Right renal pelvis (tissue), 4 donors: ENCODE measurements at places on chromosomes 3 and 15.

GRCh38 chr15:82647045-82647834, at the start of gene CPEB1:
CPEB1 (minus strand) TSS chr15:82647363; CDS start chr15:82628459, 18,904 bp downstream.
- no peak for DNase-seq

GRCh38 chr3:17802950-17803349, 60.5 kb upstream of the TBC1D5 start:
- no peak for DNase-seq

DNA sequence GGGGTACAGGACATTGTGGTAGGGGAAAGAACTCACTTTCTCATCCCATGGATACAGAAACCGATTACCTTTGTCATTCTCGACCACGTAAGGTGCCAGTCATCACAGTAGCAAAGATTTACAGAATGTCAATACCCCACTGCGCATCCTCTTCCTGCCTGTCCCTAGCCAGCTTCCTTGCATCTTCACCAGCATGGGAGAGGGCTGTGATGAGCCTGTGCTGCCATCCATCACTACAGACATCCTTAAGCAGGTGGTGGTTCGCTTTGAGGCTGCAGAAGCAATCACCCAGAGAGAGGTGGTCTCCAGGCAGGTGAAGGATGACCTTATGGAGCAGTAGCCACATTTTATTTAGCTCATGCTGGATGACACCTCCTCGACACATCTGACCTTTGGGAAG, 23.3 kb upstream of the ARIH1 start:
- DNase-seq = no peak

- no peak for DNase-seq
Measured at GRCh38 chr15:52086011-52086786, 26.4 kb downstream of the BCL2L10 start.

GRCh38 chr3:150150633-150151032, 179.9 kb upstream of the PFN2 start:
- no peak for DNase-seq

DNA sequence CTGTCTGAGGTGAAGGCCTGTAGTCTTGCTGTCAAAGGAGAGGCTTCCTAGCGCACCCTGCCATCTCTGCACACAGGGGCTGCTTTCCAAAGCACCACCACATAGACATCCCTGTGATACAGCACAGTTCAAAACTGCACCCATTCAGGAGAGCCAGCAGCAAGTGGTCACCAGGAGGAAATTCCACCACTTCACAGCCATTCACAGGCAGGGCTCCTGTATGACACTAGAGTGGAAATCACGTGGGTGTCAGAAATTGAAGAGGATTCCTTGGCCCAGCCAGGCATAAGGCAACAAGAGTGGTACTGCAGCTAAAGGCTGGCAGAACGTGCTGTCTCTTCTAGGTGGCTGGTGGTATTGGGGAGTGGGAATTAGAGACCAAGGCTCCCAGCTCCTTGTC, 102.8 kb downstream of the RFTN1 start:
- DNase-seq = no peak

DNA sequence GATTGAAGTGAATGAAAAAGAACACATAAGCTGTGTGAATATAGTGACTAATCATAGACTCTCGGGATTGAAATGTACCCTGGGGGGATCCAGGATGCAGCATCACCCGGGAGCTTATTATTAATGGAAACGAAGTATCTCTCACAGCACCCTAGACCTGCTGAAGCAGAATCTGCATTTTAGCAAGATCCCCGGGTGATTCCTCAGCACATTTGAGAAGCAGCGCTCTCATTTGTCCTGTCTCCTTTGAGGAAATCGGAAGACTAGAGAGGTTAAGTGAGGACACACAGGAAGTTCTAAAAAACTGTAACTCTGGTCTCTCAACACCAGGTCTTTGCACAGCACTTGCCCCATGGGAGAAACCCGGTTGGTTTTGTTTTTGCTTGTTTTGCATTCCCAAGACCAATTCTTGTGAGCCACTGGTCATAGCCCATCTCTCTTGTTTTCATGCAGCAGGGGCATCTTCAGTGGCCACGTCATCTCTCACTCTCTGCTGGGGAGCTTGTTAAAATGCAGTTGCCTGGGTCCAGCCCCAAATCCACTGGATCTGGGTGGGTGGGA, 30.2 kb downstream of the ZNF710 start:
- DNase-seq = no peak

DNA sequence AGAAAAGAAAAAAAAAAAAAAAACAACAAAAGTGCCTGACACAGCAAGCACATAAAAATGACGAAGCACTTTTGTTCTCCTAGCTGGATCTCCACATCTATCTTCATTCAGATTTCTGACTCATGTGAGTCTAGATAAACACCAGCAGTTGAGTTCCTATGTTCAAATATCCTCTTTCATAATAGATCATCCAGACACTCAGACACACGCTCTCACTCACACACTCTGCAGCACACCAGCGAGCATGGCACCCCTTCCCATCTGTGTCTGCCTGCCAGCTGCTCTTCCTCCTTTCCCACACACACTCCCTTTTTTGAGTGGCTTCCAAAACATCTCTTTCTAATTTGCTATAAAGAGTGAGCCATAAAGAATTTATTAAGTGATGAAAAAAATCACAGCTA, 19.8 kb upstream of the CELF6 start:
- peak; percentile 42 for DNase-seq

- DNase-seq = no peak
Measured at GRCh38 chr15:93372208-93372864, 283.3 kb upstream of the RGMA start.

DNA sequence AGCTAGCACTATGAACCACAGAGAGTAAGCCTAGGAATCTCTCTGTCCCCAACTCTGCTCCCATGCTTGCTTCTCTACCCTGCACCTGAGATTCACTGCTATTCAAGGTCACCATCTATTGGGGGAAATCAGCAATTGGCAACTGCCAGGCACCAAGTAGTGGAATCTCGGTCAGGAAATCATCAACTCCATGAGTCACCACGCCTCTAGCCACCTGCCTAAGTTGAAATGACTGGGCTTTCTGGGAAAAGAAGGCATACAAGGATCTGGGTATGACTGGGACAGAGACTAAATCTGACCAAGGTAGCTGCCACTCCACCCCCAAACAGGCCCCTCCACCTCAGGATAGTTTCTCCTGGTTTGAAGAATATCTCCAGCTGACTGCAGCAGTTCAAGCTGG, 464.1 kb upstream of the CBLB start:
- no peak for DNase-seq

GRCh38 chr15:90432253-90432652, 44.2 kb downstream of the IQGAP1 start:
- DNase-seq = no peak

GRCh38 chr3:69458803-69459365, 73.0 kb upstream of the FRMD4B start:
- DNase-seq = no peak

- DNase-seq = no peak
Measured at GRCh38 chr3:158233791-158234190, 123.9 kb downstream of the RSRC1 start.

- DNase-seq = no peak
Measured at GRCh38 chr3:138389841-138390581, 41.6 kb downstream of the MRAS start.

- DNase-seq = no peak
Measured at GRCh38 chr15:81284256-81285031, 39.5 kb downstream of the STARD5 start.

DNA sequence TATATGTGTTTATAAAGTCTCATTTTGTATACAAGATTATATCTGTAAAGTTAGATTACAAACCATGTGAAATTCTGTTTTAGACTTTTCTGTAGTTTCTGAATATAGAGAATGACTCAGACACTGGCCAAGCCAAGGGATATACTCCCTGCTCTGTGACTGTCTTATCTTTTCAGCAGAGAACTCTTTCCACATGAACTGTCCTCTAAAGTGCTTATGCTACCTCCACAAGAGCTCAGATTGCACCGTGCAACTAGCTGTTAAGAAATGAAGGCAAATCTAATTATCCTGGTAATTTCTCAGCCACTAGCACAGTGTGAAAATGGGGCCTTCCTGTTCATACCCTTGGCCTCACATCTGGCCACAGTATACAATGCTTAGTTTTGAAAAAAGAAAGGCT, 44.3 kb upstream of the CPNE4 start:
- DNase-seq = no peak

DNA sequence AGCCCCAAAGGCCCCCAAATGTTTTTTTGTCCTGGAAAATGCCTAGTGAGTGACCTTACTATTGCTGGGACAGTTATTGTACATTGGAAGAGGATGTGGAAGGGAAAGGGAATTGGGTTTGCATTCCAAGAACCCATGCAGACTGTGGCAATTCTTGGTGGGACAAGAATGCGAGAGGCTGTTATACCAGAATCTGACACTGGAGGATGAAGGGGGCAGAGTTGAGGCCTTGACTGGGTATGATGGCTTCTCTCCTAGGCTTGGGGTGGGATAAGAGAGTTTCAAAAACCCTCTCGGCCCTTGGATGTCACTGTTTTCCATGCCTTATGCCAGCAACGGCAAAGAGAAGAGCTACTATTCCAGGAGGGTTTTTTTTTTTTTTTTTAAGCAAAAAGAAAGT, 25.3 kb downstream of the IL16 start:
- DNase-seq = no peak

- no peak for DNase-seq
Measured at GRCh38 chr15:75573648-75574384, 5.3 kb downstream of the PTPN9 start.

DNA sequence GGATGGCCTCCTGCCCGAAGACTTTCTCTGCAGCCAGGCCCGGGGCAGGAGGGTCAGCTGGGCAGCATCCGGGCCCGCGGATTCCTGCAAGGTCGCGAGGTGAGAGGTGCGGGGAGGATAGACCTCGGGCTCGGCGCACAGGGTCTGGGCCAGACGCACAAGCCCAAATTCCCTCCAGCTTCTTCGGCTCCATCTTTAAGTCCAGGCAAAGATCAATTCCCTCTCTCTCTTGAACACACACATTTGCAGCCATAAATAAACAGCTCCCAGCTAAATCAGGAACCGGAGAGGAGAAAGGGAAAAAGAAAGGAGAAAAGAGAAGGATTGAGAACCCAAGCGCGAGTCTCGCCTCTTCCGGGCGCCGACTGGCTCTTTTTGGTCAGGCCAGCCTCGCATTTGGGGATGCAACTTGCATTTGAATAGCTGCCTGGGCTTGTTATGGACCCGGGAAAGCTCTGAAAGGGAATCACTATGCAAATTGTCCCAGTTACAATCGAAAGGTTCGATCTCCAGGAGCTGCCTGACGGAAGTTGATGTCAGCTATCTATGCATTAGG, 14.5 kb upstream of the ONECUT1 start:
- no peak for DNase-seq

GRCh38 chr3:94961423-94962100, 898.7 kb downstream of the NSUN3 start:
- DNase-seq = no peak

GRCh38 chr3:3170998-3171397, 8.5 kb downstream of the CRBN start:
- no peak for DNase-seq

DNA sequence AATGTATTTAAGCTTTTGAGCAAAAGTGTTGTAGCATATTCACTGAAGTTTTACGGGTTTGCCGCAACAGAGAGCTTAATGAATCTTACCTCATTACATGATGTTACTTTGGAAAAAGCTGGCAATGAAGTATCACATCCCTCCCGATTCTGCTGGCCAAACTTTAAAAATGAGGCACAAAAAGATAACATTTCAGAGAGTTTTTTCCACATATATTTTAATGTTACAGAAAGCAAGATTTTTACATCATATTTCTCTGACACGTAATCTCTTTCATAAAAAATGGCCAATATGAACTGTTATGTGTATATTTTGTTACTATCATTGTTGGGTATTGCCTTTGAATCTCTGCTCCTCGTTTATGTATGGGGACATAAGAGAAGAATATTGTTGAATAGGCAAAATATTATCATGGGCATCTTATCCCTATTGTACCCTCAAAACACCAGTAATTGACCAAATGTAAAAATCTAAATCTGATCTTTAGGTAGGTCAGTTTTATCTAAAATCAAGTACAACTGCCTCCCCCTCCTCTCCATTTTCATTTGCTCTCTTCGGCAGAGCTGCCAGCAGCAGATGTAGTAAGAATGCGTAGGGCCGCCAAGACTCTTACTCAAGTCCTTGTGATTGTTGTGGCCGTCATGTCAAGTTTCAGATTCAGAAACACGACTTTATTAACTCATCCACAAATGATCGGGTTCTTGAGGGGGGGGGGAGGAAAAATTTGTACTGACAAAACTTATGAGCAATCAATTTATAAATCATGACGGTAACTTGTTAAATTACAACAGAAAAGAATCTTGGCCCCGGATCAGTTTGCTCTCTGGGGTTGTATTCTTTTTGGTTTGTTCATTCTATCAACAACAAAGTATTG, 106.7 kb upstream of the THRB start:
- DNase-seq = no peak
